ENCODE measurements at places on chromosomes 5 and 9.

DNA sequence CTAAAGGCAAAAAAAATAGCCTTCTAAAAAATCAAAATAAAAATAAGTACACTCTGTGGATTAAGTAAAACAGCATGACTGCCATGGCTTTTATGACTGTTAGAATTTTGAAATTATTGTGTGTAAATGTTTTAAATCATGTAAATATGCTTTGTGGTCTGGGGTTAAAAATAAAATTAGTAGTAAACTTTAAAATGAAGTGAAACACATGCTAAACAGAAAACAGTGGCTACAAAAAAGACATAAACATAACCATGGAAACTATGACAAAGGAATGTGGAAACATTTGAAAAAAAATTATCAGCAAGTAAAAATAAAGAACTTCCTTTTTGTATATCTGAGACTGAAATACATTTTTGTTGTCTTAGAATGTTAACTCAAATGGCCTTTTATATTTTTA is 134.5 kb upstream of the SPEF2 start:
- no peak for DNase-seq

- no peak for DNase-seq
Measured at GRCh38 chr9:87710443-87710842, 15.5 kb upstream of the CTSL start.

DNA sequence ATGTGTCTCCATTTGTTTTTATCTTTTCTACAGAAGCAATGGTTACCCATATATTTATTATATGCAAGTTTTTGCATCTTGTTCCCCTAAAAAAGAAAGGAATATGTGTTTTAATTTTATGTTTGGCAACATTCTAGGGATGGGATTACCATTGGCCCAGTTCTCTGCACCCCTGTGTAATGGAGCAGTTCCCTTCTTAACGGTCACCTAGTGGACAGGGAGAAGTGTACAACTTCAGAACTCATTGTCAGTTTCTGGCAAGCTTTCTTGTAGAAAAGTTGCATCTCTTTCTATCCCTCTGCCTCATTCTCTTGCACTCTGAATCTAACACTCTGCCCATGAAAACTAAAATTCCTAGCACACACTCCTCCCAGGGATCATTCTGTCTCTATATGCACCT is 78.2 kb downstream of the DOCK8 start:
- DNase-seq: no peak

- DNase-seq: no peak
Measured at GRCh38 chr5:57216714-57217113, 42.9 kb downstream of the GPBP1 start.

DNA sequence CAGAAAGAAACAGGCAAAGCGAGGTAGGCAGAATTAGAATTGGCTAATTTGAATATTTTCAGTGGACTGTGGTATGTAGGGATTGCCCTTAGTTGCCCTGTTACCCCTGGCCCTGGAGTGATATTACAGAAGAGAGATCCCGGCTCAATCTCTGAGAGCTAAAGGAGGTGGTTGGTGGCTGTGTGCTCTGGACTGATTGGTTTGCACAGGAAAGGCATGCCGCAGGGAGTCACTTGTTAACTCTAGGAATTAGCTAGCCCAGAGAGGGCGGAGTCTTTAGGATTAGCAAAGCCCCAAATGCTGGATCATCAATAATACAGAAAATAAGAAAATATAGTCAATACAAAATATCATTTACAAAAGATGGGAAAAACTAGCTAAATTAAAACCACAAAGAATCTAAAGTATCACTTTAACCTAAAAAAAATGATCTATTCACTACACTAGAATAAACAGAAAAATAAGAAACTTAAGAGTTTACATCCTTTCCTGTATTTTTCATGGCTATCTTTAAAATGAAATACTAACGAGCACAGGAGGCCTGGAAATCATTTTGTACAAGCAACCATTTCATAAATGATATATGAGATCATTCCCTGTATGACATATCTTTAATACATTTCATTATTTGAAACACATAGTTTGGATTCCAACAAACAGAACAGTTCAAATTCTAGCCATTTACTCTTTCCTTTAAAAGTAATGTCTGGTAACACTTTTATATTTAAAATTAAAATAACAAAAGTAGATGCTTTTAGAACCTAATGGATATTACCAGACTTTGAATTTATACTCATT is 71.1 kb downstream of the GNAQ start:
- DNase-seq: no peak

GRCh38 chr5:127849891-127850290 is 146.7 kb downstream of the CCDC192 start:
- no peak for DNase-seq

GRCh38 chr5:111689357-111689935 is 67.5 kb downstream of the NREP start:
- DNase-seq: no peak

- no peak for DNase-seq
Measured at GRCh38 chr9:88716596-88717290, 181.8 kb downstream of the NXNL2 start.

GRCh38 chr9:85738509-85738908 is 3.2 kb downstream of the AGTPBP1 start:
- no peak for DNase-seq

DNA sequence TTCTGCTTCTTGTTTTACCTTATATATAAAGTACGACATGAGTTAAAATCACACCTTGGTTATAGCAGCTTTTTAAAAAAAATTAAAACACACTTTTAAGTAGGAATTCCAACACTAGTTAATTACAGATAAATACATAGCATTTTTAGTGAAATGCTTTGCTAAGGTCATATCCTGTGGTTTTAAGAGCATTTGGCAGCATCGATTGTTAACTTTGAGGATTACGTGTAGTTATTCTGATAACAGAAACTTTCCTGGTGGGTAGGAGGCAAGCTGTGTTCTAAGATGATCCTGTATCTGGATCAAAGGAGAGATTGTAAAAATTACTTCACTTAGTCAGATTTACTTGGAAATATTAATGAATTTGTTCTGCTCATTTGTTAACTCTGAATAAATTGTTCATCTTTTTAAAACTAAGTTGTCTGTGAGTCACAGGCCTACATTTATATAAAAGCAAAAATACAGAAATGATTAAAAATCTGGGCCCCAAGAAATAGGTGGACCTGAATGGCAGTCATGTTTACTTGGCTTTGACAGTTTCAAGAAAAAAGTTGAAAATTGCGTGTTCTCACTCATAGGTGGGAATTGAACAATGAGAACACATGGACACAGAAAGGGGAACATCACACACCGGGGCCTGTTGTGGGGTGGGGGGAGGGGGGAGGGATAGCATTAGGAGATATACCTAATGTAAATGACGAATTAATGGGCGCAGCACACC is 58.3 kb downstream of the TRIO start:
- no peak for DNase-seq

DNA sequence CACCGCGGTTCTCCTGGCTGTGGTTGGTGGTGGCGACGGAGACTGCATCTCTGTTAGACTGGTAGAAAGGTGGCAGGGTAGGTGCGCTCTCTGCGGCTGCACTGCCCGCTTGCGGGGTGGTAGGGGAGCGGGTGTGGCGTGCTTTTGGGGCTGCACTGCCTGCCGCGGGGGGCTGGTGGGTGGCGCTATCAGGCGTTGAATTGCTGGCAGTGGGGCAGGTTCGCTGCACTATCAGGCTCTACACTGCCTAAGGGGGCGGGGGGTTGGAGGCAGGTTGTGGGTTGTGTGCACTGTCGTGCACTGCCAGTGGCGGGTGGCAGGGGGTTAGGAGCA is 21.0 kb upstream of the TRIM52 start:
- DNase-seq: no peak

- no peak for DNase-seq
Measured at GRCh38 chr9:133787754-133788025, 49.5 kb upstream of the SARDH start.

DNA sequence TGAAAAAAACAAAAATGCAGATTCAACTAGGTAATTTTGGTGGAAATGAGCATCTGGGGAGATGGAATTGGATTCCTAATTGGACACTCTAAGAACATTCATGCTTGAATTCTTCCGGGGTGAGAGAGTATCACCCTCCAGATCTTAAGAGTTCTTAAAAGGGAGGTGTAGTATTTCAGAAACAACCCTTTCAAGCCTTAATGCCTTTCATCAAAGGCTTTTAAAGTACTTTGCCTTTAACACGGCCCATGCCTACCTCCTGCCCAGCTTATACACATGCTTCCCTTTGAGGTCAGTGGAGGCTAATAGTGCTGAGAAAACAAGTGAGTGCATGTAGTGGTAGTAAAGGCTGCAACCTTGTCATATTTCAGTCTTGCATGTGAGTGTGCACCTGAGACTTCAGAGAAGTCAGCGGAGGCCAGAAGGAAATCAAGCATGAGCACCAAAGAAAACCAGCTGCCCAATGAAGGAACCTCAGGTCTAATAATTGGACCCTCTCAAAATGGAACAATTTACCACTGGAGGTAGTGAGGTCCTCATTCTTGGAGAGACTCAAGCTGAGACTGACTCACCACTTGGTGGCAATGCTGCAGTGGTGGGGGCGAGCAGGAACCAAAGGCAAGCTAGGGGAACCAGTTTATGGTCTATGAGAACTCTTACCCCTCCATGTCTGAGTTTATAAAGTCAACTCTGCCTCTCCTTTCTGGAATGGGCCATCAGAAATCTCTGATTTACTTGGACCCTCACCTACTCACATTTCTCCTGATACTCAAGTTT is 98.4 kb upstream of the GDNF start:
- DNase-seq: no peak

- peak; percentile 74 for DNase-seq
Measured at GRCh38 chr5:179166886-179167841, 107.0 kb downstream of the ZNF354C start.

DNA sequence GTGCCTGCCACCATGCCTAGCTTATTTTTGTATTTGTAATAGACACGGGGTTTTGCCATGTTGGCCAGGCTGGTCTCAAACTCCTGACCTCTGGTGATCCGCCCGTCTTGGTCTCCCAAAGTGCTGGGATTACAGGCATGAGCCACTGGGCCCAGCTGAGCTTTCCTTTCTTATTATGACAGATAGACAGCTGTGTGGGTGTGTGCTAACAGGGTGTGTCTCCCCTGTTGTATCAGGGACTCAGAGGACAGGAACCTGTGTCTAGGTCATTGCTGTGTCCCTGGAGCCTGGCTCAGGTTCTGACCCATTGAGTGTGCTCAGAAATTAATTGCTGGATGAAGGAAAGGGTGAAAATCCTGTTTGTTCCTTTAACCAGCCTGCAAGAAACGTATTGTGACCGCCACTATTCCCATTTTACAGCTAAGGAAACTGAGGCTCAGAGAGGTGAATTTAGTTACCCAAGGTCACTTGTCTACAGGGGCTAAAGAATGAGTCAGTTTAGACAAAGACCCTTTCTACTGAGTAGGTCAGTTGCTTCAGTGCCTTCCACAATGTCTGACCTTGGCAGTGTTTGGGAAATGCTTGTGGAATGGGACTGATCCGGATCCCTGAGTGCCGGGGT is 16.8 kb downstream of the NCS1 start:
- no peak for DNase-seq

DNA sequence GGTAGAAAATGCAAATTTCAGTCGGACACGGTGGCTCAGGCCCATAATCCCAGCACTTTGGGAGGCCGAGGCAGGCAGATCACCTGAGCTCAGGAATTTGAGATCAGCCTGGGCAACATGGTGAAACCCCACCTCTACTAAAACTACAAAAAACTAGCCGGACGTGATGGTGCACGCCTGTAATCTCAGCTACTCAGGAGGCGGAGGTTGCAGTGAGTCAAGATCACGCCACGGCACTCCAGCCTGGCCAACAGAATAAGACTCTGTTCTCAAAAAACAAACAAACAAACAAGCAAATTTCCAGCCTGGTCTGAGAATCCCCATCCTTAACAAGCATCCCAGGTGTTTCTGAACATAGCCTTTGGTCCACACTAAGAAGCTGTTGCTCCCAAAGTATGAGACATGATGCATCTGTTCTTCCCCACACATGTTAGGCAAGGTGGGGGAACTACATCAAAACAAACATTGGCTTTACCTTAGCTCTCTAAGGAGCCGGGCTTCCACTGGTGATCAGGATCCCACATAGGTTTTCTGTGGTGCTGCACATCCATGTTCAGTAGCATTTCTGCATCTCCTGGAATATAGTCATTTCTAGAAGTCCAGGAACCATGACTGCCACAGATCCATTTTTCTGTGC is 92.5 kb upstream of the DMRT1 start:
- no peak for DNase-seq

GRCh38 chr9:132041798-132042197 is 37.9 kb downstream of the MED27 start:
- no peak for DNase-seq

DNA sequence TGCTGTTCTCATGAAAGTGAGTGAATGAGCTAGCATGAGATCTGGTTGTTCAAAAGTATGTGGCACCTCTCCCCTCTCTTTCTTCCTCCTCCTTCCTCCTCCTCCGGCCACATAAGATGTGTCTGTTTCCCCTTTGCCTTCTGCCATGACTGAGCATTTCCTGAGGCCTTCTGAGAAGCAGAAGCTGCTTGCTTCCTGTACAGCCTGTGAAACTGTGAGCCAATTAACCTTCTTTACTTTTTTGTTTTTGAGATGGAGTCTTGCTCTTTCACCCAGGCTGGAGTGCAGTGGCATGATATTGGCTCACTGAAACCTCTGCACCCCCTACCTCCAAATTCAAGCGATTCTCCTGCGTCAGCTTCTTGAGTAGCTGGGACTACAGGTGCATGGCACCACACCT is 6.1 kb downstream of the S100Z start:
- DNase-seq: no peak

DNA sequence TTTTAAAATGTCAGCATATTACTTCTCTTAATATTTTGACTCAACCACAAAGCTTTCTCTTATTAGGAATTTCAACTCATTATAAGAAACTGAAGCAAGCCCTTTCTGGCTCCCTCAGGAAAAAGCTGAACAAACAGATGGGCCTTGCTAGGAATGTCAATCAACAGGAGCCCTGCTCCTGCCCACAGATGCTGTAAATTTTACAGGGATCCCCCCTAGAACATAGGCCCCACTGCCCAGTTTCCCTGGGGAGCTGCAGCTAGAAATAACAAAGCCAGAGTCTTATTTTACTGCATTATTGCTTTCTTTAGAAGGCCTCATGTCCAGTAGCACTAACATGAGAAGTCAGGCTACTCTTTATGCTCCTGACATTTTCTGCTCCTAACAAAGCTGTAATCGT is 103.8 kb downstream of the PCSK1 start:
- no peak for DNase-seq

DNA sequence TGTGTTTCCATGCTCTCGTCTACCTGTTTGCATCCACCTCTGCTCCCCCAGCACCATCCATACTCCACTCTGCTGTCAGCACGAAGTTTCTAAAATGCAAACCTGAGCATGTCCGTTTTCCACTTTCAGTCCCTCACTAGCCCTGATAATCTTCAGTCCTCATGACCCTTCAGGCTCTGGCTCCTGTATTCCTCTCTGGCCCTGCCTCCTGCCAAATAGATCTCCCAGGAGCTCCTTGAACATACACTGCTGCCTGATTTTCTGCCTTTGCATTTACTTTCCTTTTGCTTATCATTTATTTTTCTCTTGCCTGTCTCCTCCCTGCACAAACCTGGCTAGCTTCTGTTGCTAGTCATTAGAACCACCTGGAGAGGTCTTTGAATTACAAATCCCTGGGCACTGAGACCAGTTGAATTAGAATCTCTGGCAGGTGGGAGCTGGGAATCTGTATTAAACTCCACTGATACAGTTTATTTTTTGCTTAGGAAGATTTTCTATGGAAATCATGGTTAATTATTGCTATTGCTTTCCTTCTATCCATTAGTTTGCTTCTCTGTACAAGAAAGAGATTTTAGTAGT is 18.5 kb downstream of the ARHGEF28 start:
- DNase-seq: no peak

- DNase-seq: no peak
Measured at GRCh38 chr5:154989626-154990025, 23.9 kb upstream of the KIF4B start.

GRCh38 chr9:119164716-119165115 is 204.5 kb downstream of the BRINP1 start:
- no peak for DNase-seq

GRCh38 chr5:112119969-112120368 is 299.1 kb downstream of the EPB41L4A start:
- no peak for DNase-seq

All from ovary (tissue), 10 donors.